ENCODE measurements at places on chromosomes 16 and 17. TPM values are rescaled to one million over a fixed set of nuclear protein-coding genes. Genes with fewer than 3 reads are reported as not detected.

The CCL16 gene
- total RNA-seq, result not detected

The TNRC6C gene
- total RNA-seq, result 16.2 TPM

The AOC3 gene
- total RNA-seq, result 1.4 TPM

The CDC27 gene
- total RNA-seq, result 49.7 TPM

The C1QTNF1 gene
- 5.2 TPM for total RNA-seq

The SP6 gene
- 1.0 TPM for total RNA-seq

The XAF1 gene
- not detected for total RNA-seq

Data from GM23338 (cell line).